Nucleus accumbens (tissue), 56 donors: ENCODE measurements at places on chromosomes 7 and 10.

DNA sequence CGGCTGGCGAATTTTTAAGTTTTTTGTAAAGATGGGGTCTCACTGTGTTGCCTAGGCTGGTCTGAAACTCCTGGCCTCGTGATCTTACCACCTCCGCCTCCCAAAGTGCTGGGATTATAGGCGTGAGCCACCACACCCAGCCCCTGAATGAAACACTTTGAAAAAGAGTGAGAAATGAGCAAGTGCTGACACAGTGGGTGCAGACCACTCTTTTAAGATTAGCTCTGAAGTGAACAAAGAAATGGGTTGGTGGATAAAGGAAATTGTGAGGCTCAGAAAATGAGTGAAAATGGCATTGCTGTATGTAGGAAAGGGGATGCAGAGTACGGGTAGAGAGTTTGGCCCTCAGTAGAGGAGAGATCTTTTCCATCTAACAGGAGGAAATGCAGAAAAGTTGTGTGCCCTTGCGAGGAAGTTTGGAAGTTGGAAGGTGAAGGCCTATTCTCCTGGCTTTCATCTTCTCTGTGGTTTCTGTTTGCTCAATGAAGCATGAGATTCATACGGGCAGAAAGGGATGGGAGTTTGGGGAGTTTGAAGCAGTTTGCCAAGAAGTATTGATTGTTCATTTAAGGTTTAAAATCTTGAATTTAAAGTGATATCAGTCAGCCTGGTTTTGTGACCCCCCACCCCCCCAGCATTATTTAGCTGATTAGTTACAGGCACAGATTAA is 11.0 kb downstream of the MAPK8 start:
- no peak for DNase-seq

GRCh38 chr10:118966076-118966849 is 63.3 kb upstream of the NANOS1 start:
- no peak for DNase-seq

DNA sequence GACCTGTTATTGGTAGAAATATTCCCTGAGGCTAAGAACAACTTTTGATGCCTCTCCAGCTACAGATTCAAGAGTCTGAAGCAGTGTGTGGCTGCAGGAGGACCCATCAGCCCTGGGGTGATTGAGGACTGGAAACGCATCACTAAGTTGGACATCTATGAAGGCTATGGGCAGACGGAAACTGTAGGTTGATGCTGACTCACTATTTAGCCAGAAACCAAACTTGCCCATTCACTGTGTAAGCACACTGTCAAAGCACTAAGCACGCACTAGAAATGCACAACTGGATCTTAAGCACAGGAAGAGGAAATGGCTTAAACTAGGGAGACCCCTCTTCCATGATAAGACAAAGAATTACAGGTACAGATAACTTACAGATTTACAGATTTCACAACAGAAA is 20.8 kb downstream of the ACSM6 start:
- no peak for DNase-seq

GRCh38 chr7:26493737-26494428 is 202.2 kb downstream of the SNX10 start:
- DNase-seq, result no peak

DNA sequence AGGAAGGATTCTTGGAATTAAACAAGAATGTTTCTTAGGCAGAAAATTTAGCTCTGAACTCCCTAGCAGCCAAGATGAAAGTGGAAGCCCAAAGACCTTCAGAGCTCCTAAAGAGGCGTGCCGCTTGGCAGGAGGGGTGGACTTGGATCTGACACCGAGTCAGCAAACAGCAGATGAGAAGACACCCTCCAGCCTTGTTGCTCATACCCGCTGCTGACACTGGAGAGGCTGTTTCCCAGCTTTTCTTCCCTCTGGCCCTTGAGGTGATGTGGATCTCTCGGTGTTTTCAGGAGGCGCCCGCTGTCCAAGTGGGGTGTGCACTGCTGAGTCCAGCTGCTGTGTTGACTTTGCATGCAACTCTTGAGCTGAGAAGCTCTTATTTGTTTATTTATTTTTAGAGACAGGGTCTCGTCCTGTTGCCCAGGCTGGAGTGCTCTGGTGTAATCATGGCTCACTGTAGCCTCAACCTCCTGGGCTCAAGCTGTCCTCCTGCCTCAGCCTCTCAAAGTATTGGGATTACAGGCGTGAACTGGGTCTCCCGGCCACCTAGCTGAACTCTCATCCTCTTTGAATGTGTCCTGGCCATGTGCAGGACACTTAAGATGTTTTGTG is 21.5 kb downstream of the SLC18A2 start:
- DNase-seq, result no peak

DNA sequence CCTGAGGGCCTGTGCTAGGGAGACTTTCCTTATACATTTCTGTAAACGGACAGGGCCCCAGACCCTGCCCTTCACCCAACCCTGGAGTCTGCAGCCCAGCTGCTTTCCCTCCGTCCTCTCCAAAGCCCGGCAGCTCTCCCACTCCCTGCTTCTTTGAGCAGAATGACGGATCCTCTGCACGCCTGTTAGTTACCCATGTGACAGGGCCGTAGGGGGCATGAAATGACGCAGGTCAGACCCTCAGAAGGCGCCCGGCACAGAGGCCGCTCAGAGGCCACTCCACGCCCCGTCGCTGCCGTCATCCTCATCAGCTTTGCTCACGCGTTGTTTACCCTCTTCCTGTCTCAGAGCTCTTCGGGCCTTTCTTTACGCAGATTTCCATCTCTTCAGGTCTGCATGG is 60.2 kb upstream of the MKRN1 start:
- DNase-seq, result no peak

GRCh38 chr10:27349987-27350386 is 109.4 kb upstream of the ACBD5 start:
- no peak for DNase-seq

DNA sequence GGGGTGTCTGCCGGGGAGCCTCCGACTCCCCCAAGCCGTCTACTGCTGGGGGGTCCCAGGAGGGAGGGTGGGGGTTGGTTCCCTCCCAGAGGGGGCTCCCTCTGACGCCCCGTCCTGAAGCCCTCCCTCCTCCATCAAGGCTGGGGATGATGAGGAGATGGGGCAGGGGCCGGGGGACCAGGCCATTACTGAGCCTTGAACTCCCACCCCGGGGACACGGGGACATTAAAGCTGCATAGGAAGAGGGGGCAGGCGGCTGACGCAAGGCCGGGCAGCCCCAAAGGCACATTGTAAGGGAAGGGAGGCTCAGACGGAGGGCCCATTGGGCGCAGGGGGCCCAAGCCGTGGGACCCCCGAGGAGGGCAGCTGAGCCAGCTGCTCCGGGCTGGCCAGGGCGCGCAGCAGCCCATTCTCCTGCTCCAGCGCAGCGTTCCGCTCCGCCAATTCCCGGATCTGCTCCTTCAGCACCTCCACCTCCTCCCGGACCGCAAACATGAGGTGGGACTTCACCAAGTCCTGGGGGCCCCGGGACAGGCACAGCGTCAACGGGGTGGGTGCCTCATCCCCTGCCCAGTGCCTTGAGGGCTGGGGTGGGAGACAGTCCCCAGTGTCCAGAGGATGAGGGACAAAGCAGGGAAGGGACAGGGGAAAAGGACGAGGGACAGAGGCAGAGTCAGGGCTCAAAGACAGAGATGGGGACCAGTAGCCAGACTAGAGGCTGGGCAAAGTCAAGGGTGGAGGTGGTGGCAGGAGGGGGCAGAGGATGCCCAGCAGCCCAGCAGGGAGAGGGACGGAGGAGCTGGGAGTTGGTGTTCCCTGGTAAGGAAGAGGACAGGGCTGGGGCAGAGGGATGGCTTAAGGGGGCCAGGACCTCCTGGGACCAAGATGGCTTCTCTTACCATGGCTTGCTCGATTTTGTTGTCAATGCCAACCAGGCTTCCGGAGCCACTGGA is 2.9 kb upstream of the SPACDR start:
- no peak for DNase-seq

- no peak for DNase-seq
Observed at GRCh38 chr10:122014652-122015248, 25.8 kb downstream of the TACC2 start.

GRCh38 chr7:140676306-140676705 is 3.6 kb downstream of the ADCK2 start:
- DNase-seq, result no peak

DNA sequence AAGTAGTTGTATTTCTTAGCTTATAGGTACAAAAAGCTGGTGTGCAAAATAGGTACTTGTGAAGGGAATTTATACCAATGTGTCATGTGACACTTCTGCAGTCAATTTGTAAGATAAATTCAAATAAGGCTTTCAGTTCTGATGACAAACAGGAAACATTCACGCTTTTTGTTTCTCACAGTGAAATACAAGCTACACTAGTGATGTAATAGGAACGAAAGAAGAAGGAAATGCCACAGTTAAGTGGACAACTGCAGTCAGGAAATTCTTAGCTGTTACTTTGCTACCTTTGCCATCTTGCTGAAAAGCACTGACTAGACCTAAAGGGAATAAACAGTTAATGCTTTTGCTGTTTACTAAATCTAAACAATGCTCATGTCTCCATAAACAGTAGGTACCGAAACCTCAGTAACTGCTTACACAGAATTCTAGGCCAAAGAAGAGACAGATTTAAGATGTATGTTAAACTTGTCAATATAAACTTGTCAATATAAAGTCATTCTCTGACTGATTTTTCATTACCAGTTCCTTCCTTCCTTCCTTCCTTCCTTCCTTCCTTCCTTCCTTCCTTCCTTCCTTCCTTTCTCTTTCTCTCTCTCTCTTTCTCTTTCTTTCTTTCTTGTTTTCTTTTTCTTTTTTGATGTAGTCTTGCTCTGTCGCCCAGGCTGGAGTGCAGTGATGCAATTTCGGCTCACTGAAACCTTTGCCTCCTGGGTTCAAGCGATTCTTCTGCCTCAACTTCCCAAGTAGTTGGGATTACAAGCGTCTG is 10.1 kb downstream of the OTUD1 start:
- DNase-seq, result no peak

- DNase-seq, result no peak
Observed at GRCh38 chr10:99534939-99535763, 2.4 kb downstream of the NKX2-3 start.

DNA sequence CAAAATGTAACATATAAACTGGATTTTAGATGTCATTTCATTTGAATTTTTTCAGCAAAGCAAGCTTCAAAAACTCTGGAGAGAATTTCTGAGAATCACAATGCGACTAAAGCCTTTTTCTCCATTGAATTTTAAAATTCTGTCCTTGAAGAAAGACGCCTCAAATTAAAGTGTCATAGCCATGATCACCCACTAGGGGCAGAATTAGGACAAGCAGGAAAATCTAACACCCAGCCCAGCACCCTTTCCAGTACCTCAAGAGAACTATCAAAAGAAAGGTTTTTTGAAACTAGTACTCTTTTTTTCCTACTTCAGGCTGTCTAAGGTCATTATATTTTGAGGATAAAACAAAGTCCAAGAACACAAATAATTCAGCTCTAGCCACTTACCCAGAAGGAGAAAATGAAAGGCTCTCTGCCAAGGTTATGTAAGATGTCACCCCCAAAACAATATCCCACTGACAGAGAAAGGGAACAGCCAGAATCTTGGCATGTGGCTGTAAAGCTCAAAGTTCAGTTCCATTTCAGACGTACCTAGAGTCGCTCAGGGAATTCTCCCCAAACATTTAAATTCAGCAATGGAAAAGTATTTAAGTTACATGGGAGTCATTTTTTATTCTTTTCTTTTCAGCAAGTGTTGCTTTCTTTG is 299.4 kb downstream of the SNX13 start:
- DNase-seq, result no peak

- no peak for DNase-seq
Observed at GRCh38 chr10:119477444-119477843, 65.1 kb downstream of the RGS10 start.

- DNase-seq, result no peak
Observed at GRCh38 chr7:90660100-90660499, 64.0 kb downstream of the CDK14 start.

DNA sequence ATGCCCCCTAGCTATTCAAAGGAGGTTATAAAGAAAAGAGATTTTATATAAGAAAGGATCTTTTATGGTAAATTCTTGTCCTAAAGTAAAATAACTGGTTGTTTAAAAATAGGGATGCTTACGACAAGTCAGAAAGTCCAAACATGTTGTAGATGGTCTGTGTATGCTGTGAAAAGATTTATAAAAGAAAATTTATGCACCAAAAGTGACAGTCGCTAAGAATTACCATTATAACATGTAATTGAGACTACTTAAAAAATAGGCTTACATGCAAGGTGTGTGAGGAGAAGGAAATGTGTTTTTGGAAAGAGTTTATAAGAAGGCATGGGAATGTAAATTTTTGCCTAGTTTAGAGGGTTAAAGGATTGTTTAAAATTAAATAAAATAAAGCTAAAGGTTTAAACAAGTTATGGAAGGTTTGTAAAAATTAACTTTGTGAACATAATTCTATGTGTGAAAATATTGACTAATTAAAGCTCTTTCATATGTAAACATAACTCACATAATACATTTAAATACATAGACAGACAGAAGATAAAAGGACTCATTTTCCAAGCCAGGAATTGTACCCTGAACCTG is 118.5 kb downstream of the LYZL1 start:
- no peak for DNase-seq

DNA sequence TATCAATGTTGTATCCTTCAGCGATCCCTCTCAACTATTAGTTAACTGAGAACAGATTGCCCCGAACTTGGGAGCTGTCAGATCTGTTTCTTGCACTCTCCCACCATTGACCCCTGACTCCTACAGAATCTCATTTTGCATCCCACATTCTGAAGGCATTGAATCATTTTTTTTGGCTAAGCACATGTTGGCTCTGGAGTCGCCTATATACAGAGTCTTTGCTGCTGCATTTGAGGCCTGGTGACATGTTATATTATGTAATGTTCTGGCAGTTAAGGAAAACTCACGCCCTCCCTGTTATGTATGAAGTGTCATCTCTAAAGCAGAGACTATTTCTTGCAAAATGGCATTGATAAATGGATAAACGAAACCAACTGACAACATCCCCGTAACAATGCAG is 159.2 kb upstream of the ITGB1 start:
- no peak for DNase-seq

DNA sequence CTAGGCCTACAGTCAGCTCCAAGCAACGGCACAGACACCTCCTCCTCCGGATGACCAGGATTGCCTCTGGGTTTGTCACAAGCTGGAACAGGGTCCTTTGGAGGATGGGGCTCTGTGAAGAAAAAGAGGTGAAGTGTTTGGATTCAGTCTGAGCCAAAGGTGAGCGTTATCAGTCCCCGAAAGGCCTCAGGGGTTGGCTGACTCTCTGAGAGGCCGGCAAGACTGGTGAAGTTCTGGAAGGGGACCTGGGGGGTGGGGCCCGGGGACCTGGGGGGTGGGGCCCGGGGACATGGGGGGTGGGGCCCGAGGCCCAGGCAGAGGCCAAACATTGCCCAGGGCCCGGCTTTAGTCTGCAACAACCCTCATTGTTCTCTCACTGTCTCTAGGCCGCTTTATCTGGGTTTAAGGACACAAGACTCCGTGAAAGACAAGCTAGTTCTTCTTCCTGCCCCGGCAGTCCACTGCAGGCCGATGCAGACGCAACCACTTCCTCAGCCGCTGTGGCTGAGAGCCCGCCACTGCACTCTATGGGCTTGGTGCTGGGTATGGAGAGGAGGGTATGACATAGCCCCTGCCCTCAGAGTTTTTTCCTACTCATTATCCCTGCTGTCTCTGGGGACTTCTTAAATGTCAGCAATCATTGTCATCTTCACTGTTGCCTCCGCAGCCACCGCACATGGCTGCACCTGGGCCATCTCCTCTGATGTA is 27.4 kb upstream of the PSAP start:
- DNase-seq, result no peak

GRCh38 chr10:100670828-100671479 is 74.4 kb upstream of the PAX2 start:
- DNase-seq, result no peak
